ENCODE measurements at places on chromosomes 12 and 14.

- ATAC-seq: peak; percentile 54
Measured at GRCh38 chr12:71755146-71755892, 656 bp downstream of the RAB21 start.

DNA sequence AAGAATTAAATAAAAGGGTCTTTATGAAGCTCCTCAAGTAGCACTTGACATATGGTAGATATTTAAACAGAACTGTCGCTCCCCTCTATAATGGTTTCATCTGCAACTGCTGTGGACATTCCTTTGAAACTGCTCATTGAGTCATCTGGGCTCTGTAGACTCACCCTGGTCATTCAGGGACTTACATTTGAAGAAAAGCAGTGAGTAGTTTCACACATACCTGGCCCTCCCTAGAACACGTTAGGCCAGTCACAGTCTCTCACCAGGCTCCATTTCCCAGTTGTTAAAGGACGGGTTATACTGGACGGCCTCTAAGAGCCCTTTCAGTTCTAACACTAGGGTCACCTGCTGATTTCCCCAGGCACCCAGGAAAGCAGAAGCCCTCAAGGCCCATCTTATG is 217.0 kb downstream of the BCL11B start:
- peak; percentile 93 for ATAC-seq

- ATAC-seq: no peak
Measured at GRCh38 chr12:99053616-99054362, 408.7 kb downstream of the APAF1 start.

DNA sequence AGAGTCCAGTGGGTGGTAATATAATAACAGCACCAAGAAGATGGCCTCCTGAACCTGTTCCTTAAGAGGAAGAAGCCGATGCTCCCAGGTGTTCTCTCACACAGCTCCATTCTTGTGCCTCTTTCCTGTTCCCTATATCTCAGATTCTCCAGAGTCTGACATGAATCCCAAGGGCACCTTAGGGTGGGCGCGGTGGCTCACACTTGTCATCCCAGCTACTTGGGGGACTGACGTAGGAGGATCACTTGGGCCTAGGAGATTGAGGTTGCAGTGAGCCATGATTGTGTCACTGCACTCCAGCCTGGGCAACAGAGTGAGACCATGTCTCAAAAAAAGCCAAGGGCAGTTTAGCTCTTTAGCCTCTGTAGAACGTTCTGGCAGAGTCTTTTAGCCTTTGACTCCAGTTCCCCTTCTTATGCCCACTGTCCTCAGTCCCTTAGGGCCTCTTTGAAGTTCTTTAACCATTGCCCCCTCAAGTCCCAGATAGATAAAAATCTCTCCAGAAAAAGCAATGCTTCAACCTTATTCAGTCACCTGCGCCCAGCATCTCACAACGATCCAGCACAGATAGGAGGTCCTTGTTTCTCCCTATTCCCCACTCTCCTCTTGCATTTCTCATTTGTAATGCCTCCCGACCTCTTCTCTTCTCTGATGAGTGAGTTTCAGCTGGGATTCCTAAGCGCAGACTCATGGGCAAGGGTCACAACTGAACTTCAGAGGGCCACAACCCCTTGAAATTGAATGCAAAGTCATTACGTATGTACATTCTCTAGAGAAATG is 4.7 kb downstream of the CCDC184 start:
- ATAC-seq: no peak
